ENCODE measurements at places on chromosomes 2 and 18.
A peak's percentile ranks its signal among the peaks of the same experiment; 100 is the strongest.

DNA sequence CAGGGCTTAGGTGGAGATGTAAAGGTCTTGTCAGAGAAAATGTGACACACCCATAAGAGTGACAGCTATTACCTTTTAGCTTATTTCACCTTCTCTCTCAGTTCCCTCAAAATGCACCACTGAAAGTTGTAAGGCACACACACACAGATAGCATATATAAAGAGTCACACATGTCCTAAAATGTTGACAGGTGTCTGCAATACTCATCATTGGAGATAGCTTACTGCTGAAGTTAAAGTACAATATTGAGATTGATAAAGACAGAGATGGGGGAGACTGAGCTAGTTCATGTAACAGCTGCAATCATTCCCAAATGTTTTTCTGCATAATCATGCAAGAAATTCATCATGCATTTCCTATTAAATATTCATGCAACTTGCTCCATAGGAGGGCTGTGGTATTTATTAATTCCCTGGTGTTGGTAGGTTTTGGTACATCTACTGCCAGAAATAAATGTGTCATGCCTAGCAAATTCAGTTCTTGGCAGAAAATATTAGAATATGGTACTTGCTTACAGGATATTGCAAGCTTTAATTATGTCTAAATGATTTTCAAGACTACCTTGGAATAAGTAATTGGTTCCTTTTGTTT lies 118.8 kb upstream of the RBMS1 start:
- no peak for DNase-seq

GRCh38 chr18:48459465-48459864 lies 50.3 kb upstream of the ZBTB7C start:
- DNase-seq: no peak

DNA sequence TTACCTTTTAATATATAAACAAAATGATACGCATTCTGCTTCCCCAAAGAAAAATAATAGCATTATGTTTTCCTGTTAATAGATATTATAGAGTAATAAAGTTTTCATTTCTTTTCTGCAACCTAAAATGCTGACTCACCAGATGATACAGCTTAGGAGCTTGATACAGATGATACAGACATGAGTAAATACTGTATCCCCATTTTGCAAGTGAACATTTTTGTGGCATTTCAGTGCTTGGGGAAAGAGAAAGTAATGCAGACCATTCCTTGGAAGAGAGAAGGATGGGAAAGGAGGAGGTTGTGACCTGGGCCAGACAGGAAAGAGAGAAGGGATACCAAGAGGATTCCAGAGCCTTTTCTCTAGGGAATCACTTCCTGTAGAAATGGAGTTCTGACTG lies 97.5 kb upstream of the FSHR start:
- DNase-seq: no peak

GRCh38 chr2:240893363-240893844 lies 2.6 kb downstream of the MAB21L4 start:
- DNase-seq: peak; percentile 36

GRCh38 chr2:98701230-98701629 lies 29.7 kb downstream of the MGAT4A start:
- DNase-seq: no peak

DNA sequence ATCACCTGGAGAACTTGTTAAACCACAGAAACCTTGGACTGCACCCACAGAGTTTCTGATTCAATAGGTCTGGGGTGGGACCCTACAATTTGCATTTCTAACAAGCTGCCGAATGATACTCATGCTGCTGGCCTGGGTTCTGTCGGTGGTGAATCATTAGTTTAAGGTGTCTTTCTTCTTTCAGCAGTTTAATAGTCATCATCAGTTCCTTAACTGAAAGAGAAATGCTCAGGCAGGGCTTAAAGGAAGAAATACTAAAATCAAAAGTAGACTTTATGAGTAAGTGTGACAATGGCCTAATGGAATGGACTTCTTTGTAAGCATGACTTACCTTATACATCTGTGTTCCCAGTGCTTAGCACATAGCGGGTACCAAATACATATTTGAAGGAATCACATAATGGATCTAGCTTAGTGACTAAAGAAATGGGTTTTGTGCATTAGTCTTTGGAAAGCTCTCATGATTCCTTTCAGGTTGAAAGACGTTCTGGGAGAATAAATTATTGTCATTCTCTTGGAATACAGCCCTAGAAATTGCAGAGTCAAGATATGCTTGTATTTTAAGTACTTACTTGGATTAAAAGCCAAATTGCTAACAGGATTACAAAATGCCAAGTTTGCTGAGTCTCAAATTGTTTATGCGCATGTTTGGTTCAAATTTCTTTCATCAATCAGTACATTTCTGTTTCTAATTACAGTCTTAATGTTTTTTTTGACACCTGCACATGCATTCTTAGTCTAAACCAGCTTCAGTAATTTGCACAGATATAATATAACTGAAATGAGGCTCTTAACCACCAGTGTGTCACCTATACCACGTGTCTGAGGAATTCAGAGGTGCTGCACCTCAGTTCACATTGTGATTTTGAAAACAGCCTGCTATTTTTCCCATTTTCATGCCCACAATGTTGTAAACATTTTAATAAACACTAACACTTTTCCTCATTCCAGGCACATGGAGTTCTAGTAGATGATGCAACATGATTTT lies 220.3 kb upstream of the NRP2 start:
- no peak for DNase-seq

DNA sequence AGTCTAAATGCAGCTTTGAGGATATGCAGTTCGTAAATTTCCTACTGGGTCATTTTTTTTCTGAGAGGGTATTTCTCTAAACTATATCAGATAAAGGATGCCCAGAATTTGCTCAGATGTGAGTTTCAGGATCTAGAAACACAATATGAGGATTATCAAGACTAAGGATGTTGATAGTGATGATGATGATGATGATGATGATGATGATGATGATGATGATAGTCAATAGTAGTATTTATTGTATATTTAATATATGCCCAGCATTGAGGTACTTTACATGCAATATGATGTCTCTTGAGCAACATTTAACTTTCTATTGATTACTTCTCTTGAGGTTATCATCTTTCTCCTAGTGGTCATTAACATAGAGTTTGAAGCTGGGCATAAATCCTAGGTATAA lies 222.1 kb upstream of the NRP2 start:
- DNase-seq: no peak

- DNase-seq: no peak
These were observed 160.8 kb upstream of the AGAP1 start for GRCh38 chr2:235333076-235333475.

DNA sequence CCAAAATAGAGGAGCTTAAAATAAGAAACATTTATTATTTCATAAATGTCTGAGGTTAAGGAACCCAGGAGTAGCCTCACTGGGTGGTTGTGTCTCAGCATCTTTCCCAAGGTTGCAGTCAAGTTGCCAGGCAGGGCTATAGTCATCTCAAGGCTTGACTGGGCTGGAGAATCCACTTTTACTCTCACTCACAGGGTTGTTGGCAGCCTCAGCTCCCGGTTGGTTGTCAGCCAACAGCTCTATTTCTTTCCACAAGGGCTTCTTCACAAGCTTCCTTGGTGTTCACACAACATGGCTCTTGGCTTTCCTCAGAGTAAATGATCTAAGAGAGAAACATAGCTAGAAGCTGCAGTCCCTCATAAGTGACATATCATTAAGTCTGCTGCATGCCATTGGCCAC lies 55.6 kb upstream of the TEX51 start:
- DNase-seq: no peak

GRCh38 chr2:207071820-207072219 lies 93.9 kb downstream of the KLF7 start:
- no peak for DNase-seq

GRCh38 chr18:33536904-33537303 lies 41.1 kb upstream of the ASXL3 start:
- no peak for DNase-seq
